Upper lobe of right lung (tissue), 1 donor: ENCODE measurements at places on chromosomes 11 and 22.

- no peak for DNase-seq
- H3K27ac ChIP-seq, result no peak overlapping the region
- peaks cover 7% of the 10 kb centered on the region for H3K4me1 ChIP-seq
- no peak overlapping the region for H3K4me3 ChIP-seq
These were observed 118.6 kb downstream of the TRIM44 start for GRCh38 chr11:35780951-35781860.

- H3K4me1 ChIP-seq, result no peaks in the 10 kb centered on the region
- peak overlapping the region; percentile 36 for H3K4me3 ChIP-seq
- peaks cover 18% of the 10 kb centered on the region for H3K27me3 ChIP-seq
- no peak for DNase-seq
These were observed 723 bp upstream of the SCUBE1 start for GRCh38 chr22:43343670-43344519.

GRCh38 chr22:48096411-48096810, 1334.0 kb downstream of the TBC1D22A start:
- no peak for DNase-seq
- H3K27me3 ChIP-seq, result peaks cover 3% of the 10 kb centered on the region
- no peaks in the 10 kb centered on the region for H3K36me3 ChIP-seq
- H3K4me3 ChIP-seq, result no peak overlapping the region

DNA sequence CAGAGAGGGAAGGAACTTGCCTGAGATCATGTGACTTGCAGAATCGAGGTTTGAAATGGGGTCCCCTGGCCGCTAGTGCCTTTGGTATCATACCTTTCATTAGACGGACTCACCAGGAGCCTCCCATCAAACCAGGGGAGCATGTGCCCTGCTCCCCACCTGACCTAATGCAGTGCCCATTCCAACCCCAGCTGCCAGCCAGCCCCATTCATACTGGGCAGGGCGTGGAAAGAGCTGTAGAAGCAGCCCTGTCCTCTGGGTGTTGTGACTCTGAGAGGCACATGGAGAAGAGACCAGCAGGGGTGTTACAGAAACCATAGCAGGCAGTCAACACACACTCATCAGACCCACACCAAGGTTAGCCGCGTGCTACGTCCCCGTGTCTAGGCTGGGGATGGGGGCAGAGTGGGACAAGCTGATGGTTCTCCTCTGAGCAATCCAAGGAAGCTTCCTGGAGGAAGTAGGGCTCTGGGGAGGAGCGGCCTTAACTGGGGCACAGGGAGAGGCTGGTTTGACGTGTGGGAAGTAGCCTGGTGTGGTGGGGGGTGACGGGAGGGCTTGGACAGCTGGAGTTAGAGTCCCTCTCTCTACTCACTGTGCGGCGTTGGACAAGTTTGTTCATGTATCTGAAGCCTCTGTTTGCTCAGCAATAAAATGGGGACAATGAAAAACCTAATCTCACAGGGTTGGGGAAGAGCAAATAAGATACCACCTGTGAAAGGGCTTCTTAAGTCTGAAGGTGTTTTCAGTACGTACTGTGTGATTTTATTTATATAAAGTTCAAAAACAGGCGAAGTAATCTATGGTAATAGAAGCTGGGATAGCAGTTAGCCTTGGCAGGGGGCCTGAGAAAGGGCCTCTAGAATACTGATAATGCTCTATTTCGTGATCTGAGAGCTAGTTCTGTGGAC, 14.0 kb downstream of the GRIK4 start:
- H3K36me3 ChIP-seq, result no peaks in the 10 kb centered on the region
- no peak overlapping the region for H3K27ac ChIP-seq
- H3K27me3 ChIP-seq, result peaks cover 11% of the 10 kb centered on the region
- H3K4me1 ChIP-seq, result no peaks in the 10 kb centered on the region

GRCh38 chr11:128052912-128053641, 534.3 kb downstream of the ETS1 start:
- H3K27ac ChIP-seq, result no peak overlapping the region
- H3K4me1 ChIP-seq, result peaks cover 13% of the 10 kb centered on the region
- H3K4me3 ChIP-seq, result no peak overlapping the region
- H3K27me3 ChIP-seq, result no peaks in the 10 kb centered on the region
- H3K36me3 ChIP-seq, result no peaks in the 10 kb centered on the region

DNA sequence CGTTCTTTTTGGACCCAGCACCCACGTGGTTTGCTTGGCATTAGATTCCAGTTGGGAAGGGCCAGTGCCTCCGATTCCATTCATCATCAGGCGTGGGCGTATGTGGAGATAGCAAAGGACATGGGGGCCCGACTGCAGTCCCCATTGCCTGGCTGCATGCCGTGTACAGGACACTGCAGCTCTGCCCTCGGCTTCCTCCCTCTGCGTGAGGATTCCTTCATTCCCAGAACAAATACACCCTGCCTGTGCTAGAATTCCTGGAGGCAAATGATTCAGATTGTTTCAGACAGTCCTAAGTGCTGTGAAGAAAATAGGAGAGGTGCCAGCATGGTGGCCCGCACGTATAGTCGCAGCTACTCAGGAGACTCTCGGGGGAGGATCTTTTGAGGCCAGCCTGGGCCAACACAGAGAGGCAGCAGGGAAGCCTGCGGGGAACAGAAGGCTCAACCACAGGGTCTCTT, 15.4 kb downstream of the DERL3 start:
- H3K27ac ChIP-seq, result no peak overlapping the region
- peaks cover 99% of the 10 kb centered on the region for H3K36me3 ChIP-seq
- H3K27me3 ChIP-seq, result no peaks in the 10 kb centered on the region
- H3K4me3 ChIP-seq, result no peak overlapping the region
- no peaks in the 10 kb centered on the region for H3K4me1 ChIP-seq
- DNase-seq, result no peak

- H3K4me3 ChIP-seq, result no peak overlapping the region
- no peak overlapping the region for H3K27ac ChIP-seq
- H3K4me1 ChIP-seq, result no peaks in the 10 kb centered on the region
- DNase-seq, result no peak
These were observed 80.1 kb upstream of the BIRC3 start for GRCh38 chr11:102237096-102237735.
